Upper lobe of right lung (tissue), 1 donor: ENCODE measurements at places on chromosomes 4 and X. TPM values are rescaled to one million over a fixed set of nuclear protein-coding genes. Genes with fewer than 3 reads are reported as not detected.

RAB39B gene
- 0.75 TPM for total RNA-seq

GRCh38 chr4:126604268-126604867 lies 1028.4 kb upstream of the INTU start:
- no peaks in the 10 kb centered on the region for H3K36me3 ChIP-seq
- H3K27ac ChIP-seq: no peak overlapping the region
- DNase-seq: no peak
- no peak overlapping the region for H3K4me3 ChIP-seq
- H3K4me1 ChIP-seq: no peaks in the 10 kb centered on the region

DNA sequence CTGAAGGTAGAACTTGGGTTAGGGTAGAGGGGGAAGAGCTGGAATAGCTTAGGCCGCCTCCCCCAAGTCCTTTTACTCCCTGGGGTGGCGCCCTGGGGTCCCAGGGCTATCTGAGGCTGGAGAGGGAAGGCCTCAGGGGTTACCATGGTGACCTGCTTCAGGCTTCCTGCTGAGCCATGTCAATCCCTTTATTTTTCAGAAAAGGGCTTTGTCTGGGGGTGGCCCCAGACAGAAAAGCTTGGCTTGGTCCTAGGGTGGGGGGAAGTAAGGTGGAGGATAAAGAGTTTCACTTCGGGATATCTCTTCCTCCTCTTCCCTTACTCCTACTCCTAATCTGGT lies 6.3 kb downstream of the EFNB1 start:
- H3K36me3 ChIP-seq: no peaks in the 10 kb centered on the region
- H3K27me3 ChIP-seq: no peaks in the 10 kb centered on the region
- no peak for DNase-seq

DNA sequence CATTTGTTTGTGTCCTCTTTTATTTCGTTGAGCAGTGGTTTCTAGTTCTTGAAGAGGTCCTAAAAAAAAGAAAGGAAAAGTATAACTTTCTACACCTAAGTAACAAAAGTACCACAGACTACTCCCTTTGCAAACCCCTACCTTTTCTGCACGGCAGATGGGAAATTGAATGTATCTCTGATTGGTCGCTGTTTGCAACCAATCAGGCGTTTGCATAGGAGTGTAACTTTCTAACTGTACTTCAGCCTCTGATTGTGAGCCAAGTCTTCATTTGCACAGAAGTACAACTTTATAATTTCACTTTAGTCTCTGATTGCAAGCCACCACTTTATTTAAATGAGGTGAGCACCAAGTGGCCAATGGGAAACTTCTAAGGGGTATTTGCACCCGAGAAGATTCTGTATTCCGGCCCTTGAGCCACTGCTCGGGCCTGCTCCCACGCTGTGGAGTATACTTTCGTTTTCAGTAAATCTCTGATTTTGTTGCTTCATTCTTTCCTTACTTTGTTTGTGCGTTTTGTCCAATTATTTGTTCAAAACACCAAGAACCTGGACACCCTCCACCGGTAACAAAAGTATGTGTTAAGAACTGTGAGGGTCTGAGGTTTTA lies 40.3 kb upstream of the FHL1 start:
- H3K36me3 ChIP-seq: no peaks in the 10 kb centered on the region
- H3K4me1 ChIP-seq: no peaks in the 10 kb centered on the region
- H3K27me3 ChIP-seq: no peaks in the 10 kb centered on the region
- H3K27ac ChIP-seq: no peak overlapping the region
- no peak for DNase-seq

TMEM144 gene
- total RNA-seq: 15.5 TPM

AFF1 gene
- 103 TPM for total RNA-seq

DNA sequence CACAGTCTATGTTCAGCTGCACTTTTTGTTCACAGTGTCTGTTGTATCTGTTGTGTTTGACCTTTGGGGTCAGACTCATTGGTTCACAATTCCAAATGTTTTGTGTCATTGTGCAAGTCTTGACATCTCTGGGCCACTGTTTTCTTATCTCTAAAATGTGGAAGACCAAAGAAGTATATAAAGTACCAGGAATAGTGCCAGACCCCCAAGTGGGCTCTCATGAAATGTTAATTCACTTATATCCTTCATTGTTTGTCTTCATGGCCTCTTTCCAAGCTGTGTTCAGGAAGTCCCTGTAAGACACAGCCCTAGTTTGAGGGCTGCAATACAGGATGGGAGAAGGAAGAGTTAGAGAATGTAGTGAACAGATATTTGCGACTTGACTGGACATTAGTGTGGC lies 468.3 kb upstream of the BOD1L1 start:
- peaks cover 3% of the 10 kb centered on the region for H3K4me1 ChIP-seq
- H3K27me3 ChIP-seq: no peaks in the 10 kb centered on the region
- no peak for DNase-seq
- no peak overlapping the region for H3K27ac ChIP-seq
- H3K4me3 ChIP-seq: no peak overlapping the region

DNA sequence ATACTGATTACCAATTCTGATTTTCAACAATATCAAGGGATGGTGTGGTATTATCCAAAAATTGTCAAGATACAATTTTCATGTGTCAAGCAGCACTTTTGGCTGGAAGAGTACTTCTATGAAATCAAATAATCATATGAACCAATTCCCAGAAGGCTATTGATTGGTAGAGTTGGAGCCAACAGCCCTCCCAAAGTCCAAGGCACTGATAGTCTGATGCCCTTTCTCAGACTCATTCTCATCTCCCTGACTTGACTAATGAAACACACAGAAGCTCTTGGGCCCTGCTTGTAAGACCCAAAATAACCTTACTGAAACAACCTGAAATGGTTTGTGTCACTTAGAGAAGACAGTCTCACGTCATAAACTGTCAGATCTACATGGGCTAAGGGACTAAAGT lies 48.9 kb downstream of the ATP11C start:
- no peak for DNase-seq
- no peaks in the 10 kb centered on the region for H3K4me1 ChIP-seq
- no peaks in the 10 kb centered on the region for H3K27me3 ChIP-seq
- no peaks in the 10 kb centered on the region for H3K36me3 ChIP-seq
- no peak overlapping the region for H3K27ac ChIP-seq
- no peak overlapping the region for H3K4me3 ChIP-seq

GRCh38 chr4:20878806-20879205 lies 178.5 kb downstream of the PACRGL start:
- no peaks in the 10 kb centered on the region for H3K36me3 ChIP-seq
- H3K4me1 ChIP-seq: no peaks in the 10 kb centered on the region

GRCh38 chr4:86181585-86181984 lies 178.3 kb downstream of the MAPK10 start:
- no peaks in the 10 kb centered on the region for H3K27me3 ChIP-seq
- DNase-seq: no peak
- no peak overlapping the region for H3K27ac ChIP-seq
- no peak overlapping the region for H3K4me3 ChIP-seq

GABRB1 gene
- total RNA-seq: not detected

GRCh38 chrX:43615660-43616059 lies 40.4 kb upstream of the MAOA start:
- H3K4me1 ChIP-seq: no peaks in the 10 kb centered on the region
- H3K4me3 ChIP-seq: no peak overlapping the region
- no peaks in the 10 kb centered on the region for H3K36me3 ChIP-seq
- DNase-seq: no peak
- no peaks in the 10 kb centered on the region for H3K27me3 ChIP-seq

GAGE12H gene
- not detected for total RNA-seq

DNA sequence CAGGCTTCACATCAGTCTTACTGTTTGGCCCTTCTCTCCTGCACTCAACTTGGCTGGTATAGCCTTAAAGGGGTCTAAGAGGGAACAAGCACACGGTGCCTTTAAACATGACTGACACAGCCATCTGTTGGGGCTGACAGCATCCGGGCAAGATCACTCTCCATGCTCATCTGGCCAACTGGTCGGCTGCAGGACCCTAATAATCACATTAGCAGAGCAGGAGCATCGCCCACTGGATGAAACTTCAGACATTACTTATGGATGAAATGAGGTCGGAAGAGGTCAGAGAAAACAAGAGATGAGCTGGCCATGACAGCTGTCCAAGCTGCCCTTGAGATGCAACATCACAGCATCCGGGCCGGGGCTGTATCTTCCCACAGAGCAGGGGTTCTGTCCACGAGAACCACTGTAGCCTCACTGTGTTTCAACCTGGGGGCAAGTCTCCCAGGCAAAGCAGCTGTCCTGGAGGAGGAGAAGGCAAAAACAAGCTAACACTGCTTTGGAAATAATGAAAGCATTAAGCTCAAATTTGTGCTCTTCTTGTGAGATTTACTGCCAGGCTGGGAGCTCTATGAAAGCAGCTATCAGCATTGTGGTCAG lies 94.4 kb upstream of the TTC29 start:
- DNase-seq: no peak
- H3K27me3 ChIP-seq: no peaks in the 10 kb centered on the region
- H3K27ac ChIP-seq: no peak overlapping the region
- no peaks in the 10 kb centered on the region for H3K4me1 ChIP-seq

GRCh38 chrX:140664939-140665338 lies 44.6 kb upstream of the LINC00632 start:
- no peaks in the 10 kb centered on the region for H3K36me3 ChIP-seq
- no peaks in the 10 kb centered on the region for H3K4me1 ChIP-seq
- no peaks in the 10 kb centered on the region for H3K27me3 ChIP-seq
- DNase-seq: no peak
- H3K27ac ChIP-seq: no peak overlapping the region
- no peak overlapping the region for H3K4me3 ChIP-seq

- H3K27me3 ChIP-seq: no peaks in the 10 kb centered on the region
- no peaks in the 10 kb centered on the region for H3K4me1 ChIP-seq
- no peaks in the 10 kb centered on the region for H3K36me3 ChIP-seq
- no peak overlapping the region for H3K27ac ChIP-seq
These were observed 3.4 kb downstream of the TEX13B start for GRCh38 chrX:107978707-107979307.

CT55 gene
- not detected for total RNA-seq

VSIG1 gene
- total RNA-seq: 1.1 TPM
